ENCODE measurements at places on chromosomes 4 and X.

GRCh38 chr4:107068116-107068515, 32.0 kb upstream of the DKK2 start:
- DNase-seq = peak; percentile 20

GRCh38 chrX:30504309-30504708, 73.3 kb downstream of the TASL start:
- DNase-seq = no peak

DNA sequence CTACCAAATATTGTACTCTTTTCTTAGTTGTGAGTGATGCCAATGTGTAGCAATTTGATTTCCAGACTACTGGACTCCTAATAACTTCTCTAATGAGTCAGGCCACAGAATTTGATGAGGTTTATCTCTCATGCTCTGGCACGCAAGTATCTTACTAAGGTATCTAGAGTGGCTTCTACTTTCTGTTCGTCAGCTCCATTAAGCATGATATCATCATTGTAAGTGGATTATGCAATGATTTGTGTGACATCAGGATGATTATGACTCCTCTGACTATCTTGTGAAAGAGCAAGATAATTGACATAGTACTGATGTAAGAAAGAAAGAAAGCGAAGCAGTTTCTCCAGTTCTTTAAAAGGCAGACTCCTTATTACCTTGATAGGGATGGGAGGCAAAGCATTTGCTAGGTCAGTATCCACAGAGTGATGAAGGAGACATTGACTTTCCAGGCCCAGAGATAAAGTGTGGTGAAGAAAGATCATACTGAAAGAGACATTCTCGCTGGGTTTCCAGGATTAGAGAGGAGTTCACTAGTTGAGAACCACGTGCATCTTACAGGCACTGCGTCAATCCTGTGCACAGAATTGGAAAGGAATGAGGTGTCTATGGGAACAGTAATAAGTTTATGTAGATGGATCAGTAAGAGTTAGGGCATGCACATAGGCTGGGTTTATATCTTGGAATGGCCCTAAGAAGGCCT, 161.9 kb upstream of the STK26 start:
- no peak for DNase-seq

DNA sequence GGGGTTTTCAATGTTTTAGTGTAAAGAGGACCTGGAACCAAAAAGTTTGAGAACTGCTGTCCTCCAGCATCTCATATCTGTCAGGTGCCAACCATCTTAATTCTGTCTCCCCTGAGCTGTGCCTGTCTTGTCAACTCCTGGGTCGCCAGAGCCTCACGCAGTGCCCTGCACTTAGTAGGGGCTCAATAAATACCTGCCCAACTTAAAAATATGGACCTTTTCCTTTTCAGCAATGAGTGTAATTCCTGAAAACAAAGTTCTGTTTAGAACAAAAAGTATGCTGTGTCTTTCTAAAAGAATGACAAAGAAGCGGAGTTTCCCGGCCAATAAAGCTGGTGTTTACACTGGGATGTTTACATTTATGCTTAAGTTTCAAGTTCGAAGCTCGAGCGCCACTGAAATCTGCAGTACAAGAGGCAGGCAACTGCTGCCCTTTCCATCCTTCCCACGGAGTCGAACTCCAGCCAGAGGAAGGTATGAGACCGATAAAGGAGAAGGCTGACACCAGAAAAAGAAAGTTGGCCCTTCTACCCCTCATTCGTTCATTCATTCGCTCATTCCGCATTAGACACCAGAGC, 1.1 kb upstream of the HTATSF1 start:
- no peak for DNase-seq

- no peak for DNase-seq
Measured at GRCh38 chrX:15170927-15171326, 99.0 kb downstream of the ASB9 start.

- no peak for DNase-seq
Measured at GRCh38 chr4:18480928-18481327, 459.4 kb upstream of the LCORL start.

DNA sequence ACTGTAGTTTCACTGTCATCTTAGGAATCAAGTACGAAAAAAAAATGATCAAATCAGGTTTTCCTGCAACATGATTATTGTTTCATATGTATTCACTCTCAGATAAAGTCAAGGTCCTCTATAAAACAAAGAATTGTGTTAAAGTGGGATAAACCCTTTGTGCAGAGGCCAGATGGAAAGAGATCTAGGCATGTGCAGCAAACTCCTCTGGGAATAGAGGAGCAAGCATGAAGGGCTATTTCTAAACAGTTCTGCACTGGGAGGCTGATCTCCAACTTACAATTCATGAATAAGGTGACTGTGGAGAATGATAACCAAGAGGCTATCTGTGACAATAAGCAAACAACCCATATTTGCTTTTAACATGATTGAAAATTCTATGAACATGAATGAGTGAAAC, 2.4 kb upstream of the WDFY3 start:
- DNase-seq = no peak

DNA sequence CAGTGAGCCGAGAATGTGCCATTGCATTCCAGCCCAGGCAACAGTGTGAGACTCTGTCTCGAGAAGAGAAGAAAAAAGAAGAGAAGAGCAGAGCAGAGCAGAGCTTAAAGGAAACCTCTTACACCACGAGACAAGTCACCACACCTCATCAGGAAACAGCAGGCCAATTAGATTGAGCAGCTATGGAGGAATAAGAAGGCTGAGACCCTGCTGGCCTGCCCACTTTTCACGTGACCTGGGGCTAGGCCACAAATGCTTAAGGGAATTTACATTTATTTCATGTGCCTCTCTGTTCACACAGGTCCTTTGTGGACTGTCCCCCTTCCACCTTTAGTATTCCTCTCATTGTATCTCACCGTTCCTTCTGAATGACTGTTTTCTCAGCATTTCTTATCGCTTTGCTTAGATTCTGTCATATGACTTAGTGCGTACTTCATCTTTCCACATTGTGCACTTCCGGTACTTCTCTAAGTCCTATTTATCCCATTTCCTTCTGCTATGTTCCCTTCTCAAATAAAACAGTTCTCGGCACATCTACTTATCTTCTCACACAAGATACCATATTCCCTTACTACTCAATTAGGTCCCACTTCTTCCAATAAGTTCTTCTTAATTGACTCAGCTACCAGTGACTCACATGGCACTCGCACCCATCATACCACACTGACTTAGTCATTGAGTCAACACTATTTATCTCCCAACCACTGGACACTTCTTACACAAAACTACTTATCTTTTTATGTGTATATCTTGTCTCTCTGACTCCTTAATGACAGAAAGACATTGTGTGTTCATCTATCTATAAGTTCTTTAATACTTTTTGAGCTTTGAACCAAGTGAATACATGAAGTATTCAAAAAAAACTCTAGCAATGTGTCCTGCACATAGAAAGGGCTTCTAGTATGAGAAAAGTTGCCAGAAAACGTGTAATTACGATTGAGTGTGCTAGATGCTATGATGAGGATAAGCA, 11.0 kb downstream of the CUL4B start:
- peak; percentile 83 for DNase-seq

DNA sequence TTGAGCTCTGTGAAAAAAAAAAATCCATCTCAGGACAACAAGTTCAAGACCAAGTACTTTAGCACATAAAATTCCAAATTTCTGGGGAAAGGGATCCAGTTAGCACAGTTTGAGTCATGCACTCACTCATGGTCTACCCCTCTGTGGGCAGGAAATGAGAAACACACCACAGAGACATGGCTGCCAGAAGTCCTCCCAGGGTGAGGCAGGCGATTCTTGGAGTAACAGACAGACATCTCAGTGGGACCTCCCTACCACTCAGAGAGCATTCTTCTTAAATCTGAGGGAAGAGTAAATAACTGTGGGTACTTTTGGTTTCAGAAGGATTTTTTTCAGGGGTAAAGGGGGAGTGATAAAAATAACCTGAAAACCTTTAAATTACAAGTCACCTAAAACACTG, 14.1 kb downstream of the CXCL1 start:
- DNase-seq = peak; percentile 73

- DNase-seq = no peak
Measured at GRCh38 chrX:71992711-71993110, 82.1 kb downstream of the NHSL2 start.

- no peak for DNase-seq
Measured at GRCh38 chr4:42643685-42644084, 13.2 kb downstream of the ATP8A1 start.

- DNase-seq = no peak
Measured at GRCh38 chr4:8583655-8584025, 3.4 kb downstream of the GPR78 start.

DNA sequence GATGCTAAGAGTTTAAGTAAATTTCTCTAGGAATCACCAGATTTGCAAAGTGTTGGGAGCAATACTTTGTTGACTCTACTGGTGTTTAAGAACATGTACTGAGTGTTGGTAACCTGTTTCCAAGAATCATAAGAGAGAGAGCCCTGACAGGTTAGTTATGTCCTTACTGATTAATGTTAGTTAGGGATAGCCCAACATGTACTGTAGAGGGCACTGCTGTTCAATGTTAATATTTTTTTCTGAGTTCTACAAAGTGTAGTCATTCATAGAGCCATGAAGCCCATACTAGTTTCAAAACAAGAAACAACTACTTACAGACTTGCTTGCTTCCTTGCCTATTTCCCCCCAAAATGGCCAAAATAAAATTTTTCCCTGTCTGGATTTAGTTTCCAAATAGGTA, 11.9 kb downstream of the TMPRSS11D start:
- no peak for DNase-seq

- DNase-seq = no peak
Measured at GRCh38 chrX:85592980-85593379, 213.5 kb upstream of the POF1B start.

- no peak for DNase-seq
Measured at GRCh38 chr4:186260117-186260503, 5.9 kb upstream of the F11 start.

GRCh38 chr4:13793020-13793710, 165.6 kb upstream of the BOD1L1 start:
- no peak for DNase-seq

- no peak for DNase-seq
Measured at GRCh38 chr4:180054291-180054690, 2188.9 kb upstream of the TENM3 start.

GRCh38 chr4:137509855-137510282, 22.4 kb downstream of the PCDH18 start:
- DNase-seq = no peak

DNA sequence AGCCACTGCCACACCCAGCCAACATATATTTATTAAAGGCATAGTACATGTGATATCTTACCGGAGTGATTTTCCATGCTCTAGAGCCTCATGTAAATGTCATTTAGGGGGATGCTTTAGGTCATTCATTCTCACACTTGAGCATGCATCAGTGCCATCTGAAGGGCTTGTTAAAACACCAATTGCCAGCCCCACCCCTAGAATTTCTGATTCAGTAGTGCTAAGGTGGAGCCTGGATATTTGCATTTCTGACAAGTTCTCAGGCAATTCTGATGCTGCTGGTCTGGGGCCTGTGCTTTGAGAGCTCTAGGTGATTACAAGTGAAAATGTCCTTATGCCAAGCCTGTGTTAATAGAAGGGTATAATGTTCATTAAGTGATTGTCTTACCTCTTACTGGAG, 107.7 kb downstream of the PHEX start:
- no peak for DNase-seq

DNA sequence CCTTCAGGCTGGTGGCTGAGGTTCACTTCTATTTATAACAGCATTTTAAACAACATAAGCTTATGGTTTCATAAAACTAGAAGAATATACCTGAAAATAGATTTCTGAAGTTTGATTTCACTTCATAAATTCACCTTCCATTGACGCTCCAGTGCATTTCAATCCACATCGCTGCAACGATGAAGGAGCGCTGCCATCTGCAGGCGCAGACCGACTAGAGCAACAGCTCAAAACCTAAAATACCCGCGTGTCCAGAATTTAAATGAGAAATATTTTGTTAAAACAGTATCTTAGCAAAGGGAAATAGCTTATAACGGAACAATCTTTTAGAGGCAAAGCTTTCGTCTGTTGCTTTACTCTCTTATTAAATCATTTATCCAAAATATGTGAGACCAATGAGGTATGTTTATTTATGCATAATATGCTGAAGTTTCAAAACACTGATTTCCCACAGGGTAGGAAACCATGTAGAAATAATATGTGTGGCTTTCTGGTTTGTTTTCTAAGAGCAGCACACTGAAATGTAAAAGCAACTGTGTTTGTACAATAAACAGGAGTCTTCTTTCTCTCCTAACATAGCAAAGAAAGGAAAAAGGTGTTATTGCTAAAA, 816.4 kb upstream of the FRG1 start:
- DNase-seq = peak; percentile 22

GRCh38 chr4:74627504-74627903, 166.8 kb downstream of the BTC start:
- DNase-seq = no peak

- no peak for DNase-seq
Measured at GRCh38 chr4:159047478-159048165, 55.3 kb upstream of the RAPGEF2 start.

DNA sequence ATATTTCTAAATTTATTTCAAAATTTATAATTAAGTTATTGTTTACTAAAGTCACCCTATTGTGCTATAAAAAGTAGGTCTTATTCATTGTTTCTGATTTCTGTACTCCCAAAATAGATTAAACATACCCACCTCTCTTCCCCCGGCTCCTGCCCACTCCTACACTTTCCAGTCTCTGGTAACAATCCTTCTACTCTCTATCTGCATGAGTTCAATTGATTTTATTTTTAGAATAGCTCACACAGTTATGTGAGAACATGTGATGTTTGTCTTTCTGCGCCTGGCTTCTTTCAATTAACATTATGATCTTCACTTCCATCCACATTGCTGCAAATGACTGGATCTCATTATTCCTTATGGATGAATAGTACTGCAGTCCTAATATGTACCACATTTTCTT, 269.3 kb downstream of the ACTRT1 start:
- no peak for DNase-seq

DNA sequence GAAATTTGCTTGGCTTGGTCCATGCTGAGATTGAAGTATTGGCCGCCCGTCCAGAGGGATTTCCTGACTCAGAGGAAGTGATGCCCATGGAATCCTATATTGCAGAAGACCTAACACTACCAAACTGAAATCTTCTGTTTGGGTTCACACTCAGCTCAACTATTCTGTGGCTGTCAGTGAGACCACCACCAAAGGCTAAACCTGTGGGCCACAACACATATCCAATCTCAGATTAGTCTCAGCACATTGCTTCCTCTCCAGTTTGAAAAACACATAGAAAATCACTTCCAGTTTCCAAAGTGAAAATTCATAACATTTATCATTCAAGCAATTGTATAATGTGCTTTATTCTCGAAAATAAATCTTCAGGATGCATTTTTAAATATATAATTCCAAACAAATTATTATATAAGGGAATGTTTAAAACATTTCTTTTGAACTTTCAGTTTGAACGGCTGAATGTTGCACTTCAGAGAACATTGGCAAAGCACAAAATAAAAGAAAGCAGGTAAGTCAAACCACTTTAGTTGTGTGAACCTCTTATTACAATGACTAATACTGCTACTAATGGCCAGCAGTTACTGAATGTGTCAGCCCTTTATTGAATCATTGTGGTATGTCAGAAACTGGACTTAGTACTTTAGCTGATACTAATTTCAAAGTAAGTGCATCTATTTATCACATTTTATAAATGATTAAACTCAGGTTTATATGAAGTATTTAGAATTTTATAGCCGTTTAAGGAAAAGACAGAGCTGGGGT, 37.0 kb downstream of the GUCY1A1 start:
- no peak for DNase-seq

GRCh38 chrX:39857780-39858179, 240.0 kb downstream of the BCOR start:
- no peak for DNase-seq

- DNase-seq = no peak
Measured at GRCh38 chrX:78123190-78123589, 16.3 kb downstream of the TAF9B start.

All from fibroblast of skin of left biceps (primary cell).